Activated T-helper 1 cell treated with Interleukin-2 at 50 U/mL for 16 hours (primary cell): ENCODE measurements at places on chromosomes 1 and 21.

- DNase-seq, result no peak
Observed at GRCh38 chr1:210239349-210240111, 6.9 kb downstream of the SERTAD4 start.

DNA sequence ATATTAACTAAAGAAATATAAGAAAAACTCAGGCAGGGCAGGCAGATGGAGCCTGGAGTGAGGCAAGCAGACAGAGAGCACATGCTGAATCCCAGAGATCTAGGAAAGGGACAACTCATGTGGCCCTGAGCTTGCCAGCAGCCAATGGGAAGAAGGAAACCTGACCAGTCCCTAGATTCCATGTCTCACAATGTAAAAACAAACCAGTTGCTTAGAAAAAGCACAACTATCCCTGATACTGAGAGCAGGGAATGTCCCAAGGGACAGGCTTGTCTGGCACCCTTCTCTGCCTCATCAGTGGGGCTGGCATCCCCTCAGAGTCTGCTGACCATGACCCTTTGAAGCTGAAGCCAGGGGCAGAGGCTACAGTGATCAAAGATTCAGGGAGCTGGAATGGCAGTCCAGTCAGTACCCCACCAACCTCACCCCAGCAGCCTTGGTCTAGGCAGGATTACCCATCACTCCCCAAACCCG lies 27.8 kb downstream of the HSPG2 start:
- DNase-seq, result no peak

GRCh38 chr1:65420590-65421350 lies at the start of the genes LEPR and LEPROT:
Gene LEPR, plus strand, starts transcription at chr1:65420668. Its CDS starts 144,898 bp downstream, at chr1:65565566.
Gene LEPROT, plus strand, starts transcription at chr1:65420668. Its CDS starts 57 bp downstream, at chr1:65420725.
- no peak for DNase-seq

DNA sequence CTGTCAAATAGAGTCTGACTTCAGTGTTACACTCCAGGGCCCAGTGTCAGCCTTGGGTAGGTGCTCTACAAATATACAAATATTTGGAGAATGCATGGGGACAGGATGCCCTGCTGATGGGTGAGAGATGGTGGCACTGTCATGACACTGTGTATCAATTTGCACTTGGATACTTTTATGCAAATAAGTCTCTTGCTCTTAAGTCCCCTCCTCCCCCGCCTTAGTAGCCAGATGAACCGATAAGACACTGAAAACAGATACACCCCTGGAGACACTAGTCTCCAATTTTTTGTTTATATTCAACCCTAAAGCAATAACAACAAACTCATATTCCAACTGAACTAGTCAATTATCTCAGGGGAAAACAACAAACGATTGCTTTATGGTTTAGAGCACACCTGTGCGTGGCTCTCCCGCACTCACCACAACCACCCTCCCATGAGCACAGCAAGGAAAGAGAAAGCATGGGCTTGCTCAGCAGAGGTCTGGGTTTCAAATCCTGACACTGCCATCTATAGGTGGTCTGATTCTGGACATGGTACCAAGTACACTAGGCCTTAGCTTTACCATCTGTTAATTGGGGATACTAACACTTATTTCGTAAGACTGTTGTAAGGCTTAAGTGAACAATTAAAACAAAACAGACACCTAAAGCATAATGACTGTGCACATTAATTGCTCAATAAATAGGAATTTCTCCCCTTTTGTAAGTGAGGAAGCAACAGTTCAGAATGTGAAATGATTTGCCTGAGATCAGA lies 50.3 kb downstream of the HIVEP3 start:
- no peak for DNase-seq

DNA sequence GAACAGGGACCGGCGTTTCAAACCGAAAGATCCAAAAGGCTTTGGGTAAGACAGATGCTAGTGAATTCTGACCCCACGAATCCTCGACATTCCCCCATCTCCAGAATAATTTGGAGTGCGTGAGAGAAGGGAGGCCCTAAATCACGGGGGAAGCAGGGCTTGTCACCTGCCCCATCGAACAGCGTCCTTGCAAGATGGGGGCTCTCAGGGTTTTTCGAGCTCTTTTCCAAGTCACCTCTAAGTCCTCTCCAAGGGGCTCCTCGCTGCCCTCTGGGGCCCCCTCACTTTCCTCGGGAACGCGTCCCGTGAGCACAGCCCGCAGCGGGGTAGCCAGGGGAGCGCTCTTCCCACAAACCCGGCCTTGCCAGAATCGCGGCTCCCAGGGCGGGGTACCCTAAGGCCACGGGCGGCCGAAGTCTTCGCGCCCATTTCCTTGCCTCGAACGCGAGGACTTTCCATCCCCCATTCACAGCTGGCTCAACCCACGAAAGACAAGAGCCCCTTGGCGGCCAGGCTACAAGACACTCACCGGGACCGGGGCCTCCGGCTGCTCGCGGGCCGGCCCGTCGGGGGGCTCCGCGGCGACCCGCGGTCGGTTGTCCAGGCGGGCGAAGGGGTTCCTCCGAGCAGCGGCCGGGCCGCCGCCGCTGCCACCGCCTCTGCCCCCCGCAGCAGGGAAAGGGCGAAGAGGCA lies 546 bp downstream of the DONSON start:
- no peak for DNase-seq

DNA sequence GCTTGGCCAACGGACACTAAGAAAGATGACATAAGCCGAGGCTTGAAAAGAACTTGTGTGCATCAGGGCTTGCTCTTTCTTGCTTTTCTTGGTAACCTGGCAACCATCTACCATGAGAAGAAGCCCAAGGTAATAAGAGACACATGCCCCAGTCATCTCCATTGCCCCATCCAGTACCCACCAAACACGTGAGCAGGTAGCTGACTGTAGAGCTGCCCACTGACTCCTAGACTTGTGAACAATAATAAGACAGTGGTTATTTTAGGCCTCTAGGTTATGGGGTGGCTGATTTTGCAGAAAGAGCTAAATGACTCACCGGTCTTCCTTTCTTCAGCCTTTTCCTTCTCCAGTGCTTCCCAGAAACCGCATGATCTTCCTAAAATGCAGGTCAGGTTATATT lies 105.0 kb upstream of the JUN start:
- DNase-seq, result no peak

- DNase-seq, result no peak
Observed at GRCh38 chr1:204991342-204991844, 51.6 kb upstream of the CNTN2 start.

- peak; percentile 67 for DNase-seq
Observed at GRCh38 chr1:235093696-235094592, 34.7 kb downstream of the TOMM20 start.

DNA sequence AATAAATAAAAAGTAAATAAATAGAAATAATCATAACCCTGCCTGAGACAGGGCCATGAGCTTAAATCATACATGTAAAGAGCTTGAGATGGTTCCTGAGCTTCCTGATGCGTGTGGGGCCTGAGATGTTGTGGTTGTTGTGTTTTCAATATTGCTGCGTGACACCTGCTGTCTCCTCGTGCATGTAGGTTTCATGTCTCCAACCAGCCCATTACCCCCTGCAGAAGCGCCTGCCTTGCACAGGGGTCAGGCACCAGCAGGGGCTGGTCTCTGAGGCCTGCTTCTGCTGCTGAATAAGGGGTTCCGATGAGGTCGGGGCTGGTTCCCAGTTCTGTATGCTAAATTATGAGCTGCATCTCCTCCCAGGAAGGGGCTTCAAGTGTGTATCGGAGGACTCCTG lies 15.9 kb downstream of the UMODL1 start:
- no peak for DNase-seq

DNA sequence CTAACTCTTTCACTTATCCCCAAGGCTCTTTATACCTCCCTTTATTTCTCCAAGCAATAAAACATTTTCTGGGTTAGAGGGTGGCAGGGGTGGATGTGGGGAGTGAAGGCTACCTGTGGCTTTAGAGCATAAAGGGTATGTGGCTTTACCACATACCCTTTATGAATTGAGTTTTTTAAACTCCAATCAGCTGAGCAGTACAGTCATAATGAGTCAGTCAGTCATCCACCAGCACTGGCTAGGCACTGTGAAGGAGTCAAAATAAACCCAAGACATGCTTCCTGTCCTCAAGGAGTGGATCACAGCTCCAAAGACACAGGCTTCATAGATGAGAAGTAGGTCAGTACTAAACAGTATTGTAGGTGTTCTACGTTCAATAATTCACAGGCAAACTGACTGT lies 2.6 kb upstream of the TDRD10 start:
- no peak for DNase-seq

GRCh38 chr1:198734323-198735008 lies 95.6 kb downstream of the PTPRC start:
- no peak for DNase-seq

- DNase-seq, result no peak
Observed at GRCh38 chr1:29719253-29719652, 482.9 kb downstream of the PTPRU start.
